ENCODE measurements at places on chromosomes 7 and 10.

DNA sequence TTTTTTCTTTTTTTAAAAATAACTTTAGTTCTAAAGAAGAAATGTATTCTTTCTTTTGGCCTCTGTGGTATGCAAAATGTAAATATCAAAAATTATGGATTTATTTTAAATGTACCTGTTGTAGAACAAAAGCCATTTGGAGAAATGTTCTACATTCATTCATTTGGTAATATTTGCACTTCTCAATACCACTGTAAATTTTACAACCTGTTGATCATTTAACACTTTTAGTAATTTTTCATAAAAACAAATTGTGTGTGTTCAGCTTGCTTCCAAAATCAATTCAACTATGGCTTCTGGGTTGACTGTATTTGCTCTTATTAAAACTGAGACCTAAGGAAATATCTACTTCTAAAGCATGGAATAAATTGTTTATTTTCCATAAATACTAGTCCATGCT lies 2.3 kb upstream of the IGF2BP3 start:
- DNase-seq, result no peak

DNA sequence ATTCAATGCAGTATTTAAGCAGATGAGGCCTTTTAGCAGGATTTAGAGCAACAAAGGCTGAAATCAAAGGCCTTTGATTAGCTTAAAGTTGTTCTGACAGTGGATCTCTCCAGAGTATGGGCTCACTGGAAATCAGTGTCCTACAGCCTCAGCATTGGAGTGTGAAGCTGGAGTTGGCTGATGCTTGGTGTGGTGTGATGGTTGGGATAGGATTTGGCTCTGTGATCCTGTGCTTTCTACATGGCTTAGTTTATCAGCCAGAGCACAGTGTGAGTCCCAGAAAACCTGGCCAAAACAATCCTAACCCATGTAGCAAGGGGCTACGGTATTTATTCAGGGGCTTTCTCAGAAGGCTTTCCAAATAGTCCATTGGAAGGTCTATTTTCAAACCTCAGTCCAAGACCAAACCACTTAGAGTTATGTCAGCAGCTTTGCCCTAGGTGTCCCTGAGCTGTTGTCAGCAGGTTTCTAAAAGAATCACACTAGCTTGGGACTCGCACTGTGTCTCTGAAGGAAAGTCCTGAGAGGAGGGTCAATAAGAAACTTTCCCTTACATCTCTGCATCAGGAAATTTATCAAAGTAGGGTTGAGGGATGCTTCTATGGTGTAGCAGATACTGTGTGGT lies 65.4 kb upstream of the ANKRD1 start:
- DNase-seq, result no peak

DNA sequence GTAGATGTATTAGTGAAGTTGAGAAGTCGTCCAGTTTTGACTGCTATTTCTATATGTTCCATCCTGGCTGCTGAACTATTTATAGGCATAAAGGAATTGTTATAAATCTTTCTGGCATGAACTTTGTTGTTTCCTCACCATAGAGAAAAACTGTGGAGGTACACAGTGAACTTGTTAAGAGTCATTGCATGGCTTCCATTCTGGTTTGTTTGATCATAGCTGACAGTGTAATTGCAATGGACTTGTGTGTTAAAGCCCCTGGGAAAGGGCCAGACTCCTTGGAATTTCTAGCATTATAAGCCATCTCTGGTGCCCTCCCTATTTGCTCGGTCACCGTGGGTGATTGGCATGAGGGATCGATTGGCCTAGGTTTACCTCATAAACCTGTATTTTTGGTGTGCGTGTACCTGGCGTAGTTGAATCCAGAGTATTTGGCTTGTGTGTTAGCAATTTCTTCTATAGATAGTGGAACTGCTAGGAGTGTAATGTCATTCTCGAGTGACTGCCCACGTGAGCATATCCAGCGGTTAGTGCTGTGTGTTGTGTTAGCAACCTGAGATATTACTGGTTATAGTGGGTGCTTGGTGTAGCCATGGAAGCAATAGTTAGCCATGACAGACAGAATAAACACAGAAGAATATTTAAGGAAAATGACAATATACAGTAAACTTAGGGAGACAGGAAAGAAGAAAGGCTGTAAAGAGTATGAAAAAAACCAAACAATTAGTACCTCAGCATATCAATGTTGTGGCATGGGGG lies 5.9 kb upstream of the SYPL1 start:
- DNase-seq, result no peak

- peak; percentile 79 for DNase-seq
Measured at GRCh38 chr10:89217057-89217990, 10.2 kb upstream of the CH25H start.

GRCh38 chr7:46357290-46357689 lies 436.2 kb upstream of the IGFBP3 start:
- no peak for DNase-seq

- DNase-seq, result no peak
Measured at GRCh38 chr7:135355377-135356048, 121.9 kb downstream of the STRA8 start.

GRCh38 chr10:650886-651615 lies 38.4 kb downstream of the DIP2C start:
- no peak for DNase-seq

DNA sequence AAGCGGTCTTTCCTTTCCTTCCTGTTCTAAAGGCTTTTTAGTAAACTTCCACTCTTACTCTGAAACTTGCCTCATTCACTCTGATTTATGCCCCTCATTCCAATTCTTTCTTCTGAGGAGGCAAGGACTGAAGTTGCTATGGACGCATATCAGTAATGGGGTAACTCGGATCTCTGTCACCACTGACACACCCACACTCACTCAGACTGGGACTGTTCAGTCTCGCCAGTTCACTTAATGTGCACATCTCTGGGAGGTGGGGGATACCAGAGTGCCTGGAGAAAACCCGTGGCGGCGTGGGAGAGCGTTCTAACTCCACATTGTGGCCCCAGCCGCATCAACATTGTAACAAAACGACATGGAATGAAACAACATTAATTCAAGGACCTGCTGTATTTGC lies 1139.3 kb upstream of the CELF2 start:
- no peak for DNase-seq

- DNase-seq, result no peak
Measured at GRCh38 chr7:90791596-90791995, 195.5 kb downstream of the CDK14 start.

DNA sequence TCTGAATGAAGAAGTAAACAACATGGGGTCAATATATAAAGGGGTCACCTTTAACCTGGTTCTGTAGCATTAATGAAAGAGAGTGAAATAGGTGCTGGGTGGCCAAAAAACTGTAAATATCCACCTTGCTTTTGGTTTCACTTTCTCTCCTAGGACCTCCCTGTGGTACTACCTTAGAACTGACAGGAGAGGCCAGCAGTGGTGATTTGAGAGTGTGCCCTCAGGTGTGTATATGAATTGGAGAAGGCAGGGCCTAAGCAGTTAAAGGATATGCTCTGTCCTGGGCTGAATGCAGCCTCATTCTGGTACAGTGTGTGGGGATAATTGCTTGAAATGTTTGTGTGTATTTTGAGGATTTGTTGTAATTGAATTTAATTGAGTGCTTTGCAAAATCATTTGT lies 62.0 kb downstream of the BBS9 start:
- peak; percentile 23 for DNase-seq

GRCh38 chr10:411603-412002 lies 276.3 kb downstream of the ZMYND11 start:
- DNase-seq, result no peak

- DNase-seq, result no peak
Measured at GRCh38 chr7:79227044-79227443, 226.4 kb downstream of the MAGI2 start.

GRCh38 chr7:157278791-157279724 lies 57.7 kb upstream of the DNAJB6 start:
- no peak for DNase-seq

DNA sequence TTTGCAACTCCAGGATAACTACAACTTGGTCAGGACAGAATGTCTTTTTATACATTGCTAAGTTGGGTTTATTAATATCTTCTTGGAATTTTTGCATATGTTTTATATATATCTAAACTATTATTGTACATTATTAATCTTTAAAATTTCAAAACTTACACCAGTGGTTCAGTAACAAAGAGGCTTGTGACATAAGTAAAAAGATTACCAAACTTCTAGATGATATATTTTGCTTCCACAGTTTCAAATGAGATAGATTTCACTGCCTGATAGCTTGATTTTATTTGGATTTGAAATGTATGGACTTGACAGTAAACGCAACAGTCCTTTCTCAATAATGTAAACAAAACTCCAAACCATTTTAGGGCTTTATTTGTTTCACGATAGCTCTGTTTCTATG lies 701.2 kb upstream of the IGFBP3 start:
- no peak for DNase-seq

DNA sequence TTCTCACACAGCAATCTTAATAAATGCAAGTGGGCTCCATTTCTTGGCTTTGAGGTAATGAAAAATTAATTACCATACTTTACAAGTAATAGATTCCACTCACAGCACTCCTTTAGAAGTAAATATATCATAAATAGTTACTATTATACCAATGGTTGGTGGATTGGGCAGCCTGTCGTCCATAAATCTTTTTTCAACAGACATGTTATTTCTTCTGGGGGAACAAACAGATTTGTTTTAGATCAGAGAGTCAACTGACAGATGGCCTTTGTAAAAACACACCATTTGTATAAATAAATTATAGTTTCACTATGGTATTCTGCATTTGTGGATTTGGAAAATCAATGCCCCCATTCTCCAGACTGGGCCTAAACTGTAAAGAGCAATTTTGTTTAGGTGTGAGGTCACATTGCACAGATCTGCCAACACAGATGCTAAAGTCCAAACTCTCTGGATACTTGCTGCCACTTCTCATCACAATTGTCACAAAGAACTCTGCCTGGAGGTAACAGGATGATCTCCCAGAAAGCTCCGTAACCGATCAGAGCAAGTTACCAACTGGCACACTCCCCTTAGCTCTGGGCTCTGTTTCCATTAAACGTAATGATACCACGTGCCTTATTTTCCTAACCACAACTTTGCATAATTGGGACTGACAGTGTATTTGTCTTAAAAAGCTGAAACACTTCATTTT lies 4.5 kb upstream of the MACROH2A2 start:
- DNase-seq, result no peak

- DNase-seq, result no peak
Measured at GRCh38 chr10:46538717-46539426, 17.6 kb downstream of the GPRIN2 start.

DNA sequence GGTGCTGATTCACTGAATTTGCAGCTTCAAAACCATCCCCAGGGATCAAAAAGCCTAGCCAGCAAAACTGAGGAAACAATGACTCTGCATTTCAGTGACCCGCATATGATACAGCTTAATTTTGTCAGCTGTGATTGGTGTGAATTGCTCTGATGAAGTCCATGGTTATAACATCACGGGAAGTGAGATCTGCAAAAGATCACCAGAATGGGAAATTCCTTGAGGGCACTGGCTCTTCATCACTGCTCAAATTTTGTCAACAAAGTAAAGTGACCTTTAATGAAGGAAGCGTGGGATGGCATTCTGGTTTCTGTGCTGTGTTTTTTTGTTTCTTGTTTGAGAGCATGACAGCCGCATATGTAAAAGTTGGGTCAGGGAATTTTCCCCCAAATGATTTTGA lies 745.9 kb downstream of the GATA3 start:
- no peak for DNase-seq

DNA sequence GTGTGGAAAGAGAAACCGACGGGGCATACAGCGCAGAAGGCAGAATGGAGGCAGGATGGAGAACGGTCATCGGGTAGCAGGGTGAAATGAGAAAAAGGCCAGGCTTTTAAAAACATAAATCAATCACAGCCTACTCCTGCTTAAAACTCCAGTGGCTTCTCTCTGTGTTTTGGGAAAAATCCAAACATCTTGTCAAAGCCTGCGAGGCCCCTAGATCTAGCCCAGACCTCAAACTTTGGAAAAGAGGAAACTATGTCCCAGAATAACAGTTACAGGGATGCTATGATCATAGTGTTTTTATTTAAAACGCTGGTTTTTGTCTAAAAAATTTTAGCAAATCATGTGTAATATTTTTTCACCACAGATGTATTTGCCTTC lies 41.1 kb downstream of the PPP1R3C start:
- no peak for DNase-seq

DNA sequence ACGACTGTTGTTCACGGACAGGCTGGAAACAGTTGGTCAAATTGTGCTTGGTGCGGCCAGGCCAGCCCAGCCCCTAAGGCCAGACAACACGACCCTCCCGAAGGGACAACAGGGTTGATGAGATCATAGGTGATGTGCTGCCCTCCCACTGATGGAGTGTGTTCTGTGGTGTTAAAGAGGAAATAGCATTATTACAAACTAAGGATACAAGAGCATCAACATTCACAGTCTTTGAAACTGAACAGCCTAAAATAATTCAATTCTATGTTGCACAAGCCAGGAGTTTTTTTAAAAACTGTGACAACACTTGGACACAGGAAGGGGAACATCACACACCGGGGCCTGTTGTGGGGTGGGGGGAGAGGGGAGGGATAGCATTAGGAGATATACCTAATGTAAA lies 87.6 kb downstream of the FAM53B start:
- no peak for DNase-seq

DNA sequence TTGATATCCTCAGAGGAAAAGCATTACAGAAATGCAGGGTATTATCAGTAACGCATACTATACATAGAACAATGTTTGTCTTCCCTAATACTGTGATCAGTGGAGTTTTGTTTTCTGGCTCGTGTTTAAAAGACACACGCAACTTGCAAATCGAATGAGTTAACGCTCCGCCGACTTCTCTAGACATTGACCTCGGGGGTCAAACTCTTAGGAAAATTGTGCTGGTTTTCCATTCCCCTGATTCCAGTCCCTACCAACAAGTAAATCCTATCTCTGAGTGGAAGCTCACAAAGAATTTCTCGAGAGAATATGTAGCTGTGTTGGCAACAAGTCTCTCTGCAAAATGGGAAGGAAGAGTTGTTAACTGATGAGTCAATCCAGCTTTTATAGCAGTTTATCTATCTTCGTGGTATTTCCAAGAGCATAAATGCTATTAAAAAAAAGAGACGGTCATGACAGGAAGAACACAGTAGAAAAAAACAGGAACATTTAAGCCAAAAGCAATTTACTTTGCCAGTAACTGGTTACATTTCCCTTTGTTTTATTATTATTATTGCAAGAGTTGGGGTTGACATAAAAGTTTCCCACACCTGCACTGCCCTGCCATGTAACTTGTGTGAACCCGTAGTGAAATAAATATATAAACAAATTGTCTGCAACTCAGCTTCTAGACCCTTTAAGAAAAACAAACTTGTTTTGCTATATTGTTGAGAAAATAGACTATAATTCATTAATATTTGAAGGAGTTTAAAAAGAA lies 144.4 kb downstream of the ARID5B start:
- peak; percentile 69 for DNase-seq

GRCh38 chr7:43537765-43538403 lies 45.0 kb upstream of the STK17A start:
- no peak for DNase-seq

GRCh38 chr10:98880971-98881370 lies 354.7 kb downstream of the HPSE2 start:
- no peak for DNase-seq

GRCh38 chr10:88616250-88616977 lies 29.9 kb downstream of the LIPJ start:
- DNase-seq, result no peak

All from CD4-positive, alpha-beta T cell treated with Interleukin-2 at 100 ng/mL for 4 hours (primary cell).